Muscle of arm (tissue), 14 donors: ENCODE measurements at places on chromosomes 16 and 17. TPM values are rescaled to one million over a fixed set of nuclear protein-coding genes. Genes with fewer than 3 reads are reported as not detected.

DNA sequence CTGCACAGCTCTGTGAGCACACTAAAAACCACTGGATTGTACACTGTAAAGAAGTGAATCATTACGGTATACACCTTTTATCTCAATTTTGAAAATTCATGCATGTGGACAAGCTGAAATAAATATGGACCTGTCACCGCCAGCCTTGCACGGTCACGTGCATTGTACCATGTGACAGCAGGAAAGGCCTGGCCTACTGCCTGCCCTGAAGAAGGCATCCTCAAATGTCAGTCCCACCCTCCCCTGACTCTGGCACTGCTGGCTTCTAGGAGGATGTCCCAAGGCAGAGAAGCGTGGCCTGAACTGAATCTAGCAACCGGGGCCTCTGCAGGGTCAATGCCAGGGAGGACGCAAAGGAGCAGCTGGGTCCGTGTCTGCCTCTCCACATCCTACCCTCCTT is 34.6 kb downstream of the SLC38A8 start:
- DNase-seq, result no peak

DNA sequence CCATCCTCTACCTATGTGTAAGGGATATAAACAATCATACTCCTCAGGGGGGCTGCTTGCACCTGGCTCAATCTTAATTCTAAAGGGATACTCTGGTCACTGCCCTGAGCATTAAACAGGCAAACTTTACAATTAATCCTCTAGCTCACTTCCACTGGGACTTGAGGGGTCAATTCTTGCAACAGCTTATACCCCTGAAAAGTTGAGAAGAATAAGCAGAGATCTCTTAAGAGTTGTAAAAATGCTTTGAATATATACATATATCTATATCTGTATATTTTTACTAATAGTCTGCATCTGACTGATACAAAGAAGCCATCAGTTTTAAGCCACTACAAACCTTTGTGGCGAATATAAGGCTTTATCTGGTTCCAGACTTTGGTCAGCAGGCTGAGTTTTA is 19.6 kb downstream of the HEATR6 start:
- DNase-seq, result no peak

- no peak for DNase-seq
These were observed 353.1 kb downstream of the FOXL1 start for GRCh38 chr16:86931410-86931941.

Gene GFAP
- 1.1 TPM for polyA plus RNA-seq

Gene KRT25
- polyA plus RNA-seq, result 0.15 TPM
